ENCODE measurements at places on chromosomes 12 and 14.

DNA sequence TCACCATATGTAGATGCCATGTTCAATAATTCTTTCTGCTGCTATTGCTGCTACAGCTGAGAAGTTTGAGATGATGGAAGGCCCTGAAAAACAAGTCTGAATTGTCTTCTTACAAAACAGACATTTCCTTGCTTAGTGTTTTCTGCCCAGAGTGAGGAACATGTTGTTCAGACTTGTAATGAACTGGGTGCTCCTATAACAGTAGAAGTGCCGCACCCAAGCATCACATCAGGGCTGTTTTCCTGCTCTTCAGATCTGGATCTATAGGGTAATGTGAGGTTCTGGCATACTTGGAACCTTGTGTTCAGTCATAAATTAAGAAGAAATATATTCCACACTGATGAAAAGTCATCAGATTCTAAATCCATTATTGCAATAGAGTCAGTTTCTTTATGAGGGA, 171.9 kb upstream of the DIO2 start:
- no peak for DNase-seq

DNA sequence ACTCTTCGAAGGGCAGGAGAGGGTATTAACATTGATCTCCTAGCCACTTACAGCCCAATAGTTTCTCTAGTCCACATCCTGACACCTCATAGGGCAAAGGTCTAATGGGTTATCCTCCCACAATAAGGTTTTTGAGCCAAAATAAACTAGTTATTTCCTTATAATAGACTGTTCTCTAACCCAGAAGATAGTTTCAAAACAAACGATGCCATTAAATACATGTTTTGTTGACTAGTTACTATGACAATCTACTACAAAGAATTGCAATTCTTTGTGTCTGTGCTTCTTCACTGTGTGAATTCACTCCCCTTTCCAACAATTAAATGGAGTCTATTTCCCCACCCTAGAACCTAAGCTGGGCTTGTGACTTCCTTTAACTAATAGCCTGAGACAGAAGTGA, 6.4 kb upstream of the ACTR10 start:
- no peak for DNase-seq

GRCh38 chr12:26108915-26109314, 15.9 kb downstream of the BHLHE41 start:
- DNase-seq: no peak

DNA sequence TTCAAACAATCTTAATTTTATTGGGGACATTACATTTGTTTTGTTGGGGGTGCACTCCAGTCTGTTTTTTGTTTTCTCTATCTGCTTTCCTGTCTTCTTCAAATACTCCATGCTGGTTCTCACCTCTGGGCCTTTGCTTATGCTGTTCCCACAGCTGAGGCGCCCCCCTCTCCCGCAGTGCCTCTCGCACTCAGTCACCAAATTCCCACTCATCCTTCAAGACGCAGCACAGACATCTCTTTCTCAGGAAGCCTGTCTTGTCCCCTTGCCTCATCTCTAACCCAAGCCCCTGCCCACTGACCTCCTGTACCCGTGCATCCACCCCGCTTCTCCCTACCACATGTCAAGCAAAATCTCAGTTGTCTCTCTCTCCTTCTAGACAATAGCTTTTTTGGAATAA, 43.7 kb upstream of the PRMT8 start:
- no peak for DNase-seq

GRCh38 chr12:109950625-109951024, 45.5 kb downstream of the GIT2 start:
- no peak for DNase-seq

All from fibroblast of skin of scalp (primary cell).